ENCODE measurements at places on chromosomes 2 and 18.

- DNase-seq, result no peak
Observed at GRCh38 chr2:3429066-3429610, 49.6 kb downstream of the TRAPPC12 start.

- no peak for DNase-seq
Observed at GRCh38 chr2:20125164-20125563, 73.7 kb upstream of the LAPTM4A start.

GRCh38 chr18:68104036-68104435 is 587.5 kb upstream of the DSEL start:
- DNase-seq, result no peak

GRCh38 chr2:241996100-241996499 is 126.6 kb downstream of the RTP5 start:
- DNase-seq, result no peak
